ENCODE measurements at places on chromosomes 6 and 20.
A peak's percentile ranks its signal among the peaks of the same experiment; 100 is the strongest.

DNA sequence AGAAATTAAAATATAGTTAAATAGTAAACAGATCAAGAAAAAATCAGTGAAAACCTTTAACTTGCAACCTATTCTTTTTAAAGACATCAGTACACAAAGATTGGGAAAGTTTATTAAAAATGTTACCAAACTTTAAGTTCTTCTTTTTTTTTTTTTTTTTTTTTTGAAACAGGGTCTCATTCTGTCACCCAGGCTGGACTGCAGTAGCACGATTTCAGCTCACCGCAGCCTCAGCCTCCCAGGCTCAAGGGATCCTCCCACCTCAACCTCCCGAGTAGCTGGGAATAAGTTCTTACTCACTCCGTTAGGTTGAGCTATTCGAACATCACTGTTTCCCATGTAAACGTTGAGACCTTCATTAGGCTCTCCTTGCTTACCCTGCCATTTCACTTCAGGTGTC, 5.6 kb downstream of the MAP3K5 start:
- no peak for DNase-seq

- DNase-seq: no peak
Measured at GRCh38 chr6:75234126-75234865, 9.3 kb downstream of the COX7A2 start.

- DNase-seq: no peak
Measured at GRCh38 chr20:13221313-13221672, 219 bp downstream of the ISM1 start.

GRCh38 chr20:9677100-9677623, 161.7 kb downstream of the PAK5 start:
- no peak for DNase-seq

- no peak for DNase-seq
Measured at GRCh38 chr20:4369798-4370124, 351.9 kb upstream of the PRND start.

- DNase-seq: peak; percentile 44
Measured at GRCh38 chr6:95203153-95203754, 374.1 kb upstream of the MANEA start.

DNA sequence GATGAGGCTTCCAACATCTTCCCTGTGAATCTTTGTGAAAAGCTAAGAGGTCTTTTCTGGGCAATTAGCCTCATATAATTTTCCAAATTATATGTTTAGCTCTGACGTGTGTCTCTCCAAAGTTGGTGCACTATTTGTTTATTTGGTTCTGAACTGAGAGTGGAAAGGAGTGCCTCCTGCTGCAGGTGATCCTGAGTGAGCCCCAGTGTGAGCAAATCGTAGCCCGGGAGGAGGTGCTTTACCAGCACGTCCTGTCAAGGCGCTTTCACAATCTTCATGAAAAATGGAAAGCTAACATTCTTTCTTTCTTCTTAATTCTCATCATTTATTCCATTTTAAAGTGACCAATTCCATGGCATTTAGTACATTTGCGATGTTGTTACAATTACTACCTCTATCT, 231.9 kb downstream of the BMP2 start:
- no peak for DNase-seq

GRCh38 chr6:134848076-134848475, 101.8 kb downstream of the ALDH8A1 start:
- no peak for DNase-seq

- DNase-seq: no peak
Measured at GRCh38 chr6:2767657-2768524, 2.7 kb downstream of the WRNIP1 start.

DNA sequence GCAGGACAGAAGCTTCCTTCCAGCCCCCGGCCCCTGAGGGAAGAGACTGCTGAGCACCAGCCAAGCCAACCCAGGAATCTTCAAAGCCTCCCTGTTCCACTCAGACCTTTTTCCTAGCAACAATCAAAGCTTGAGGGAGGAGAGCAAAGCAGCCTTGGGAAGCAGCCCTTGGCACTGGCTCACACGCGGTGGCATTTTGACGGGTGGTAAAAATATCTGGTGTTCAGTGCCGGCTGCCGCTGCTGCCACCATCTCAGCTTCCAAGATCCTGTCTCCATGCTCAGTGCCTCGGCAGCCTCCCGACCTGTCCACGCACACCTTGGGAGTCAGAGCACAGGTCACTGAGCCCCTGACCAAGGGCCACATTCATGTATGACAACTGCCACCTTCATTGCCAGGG, 170.1 kb downstream of the LRFN2 start:
- no peak for DNase-seq

DNA sequence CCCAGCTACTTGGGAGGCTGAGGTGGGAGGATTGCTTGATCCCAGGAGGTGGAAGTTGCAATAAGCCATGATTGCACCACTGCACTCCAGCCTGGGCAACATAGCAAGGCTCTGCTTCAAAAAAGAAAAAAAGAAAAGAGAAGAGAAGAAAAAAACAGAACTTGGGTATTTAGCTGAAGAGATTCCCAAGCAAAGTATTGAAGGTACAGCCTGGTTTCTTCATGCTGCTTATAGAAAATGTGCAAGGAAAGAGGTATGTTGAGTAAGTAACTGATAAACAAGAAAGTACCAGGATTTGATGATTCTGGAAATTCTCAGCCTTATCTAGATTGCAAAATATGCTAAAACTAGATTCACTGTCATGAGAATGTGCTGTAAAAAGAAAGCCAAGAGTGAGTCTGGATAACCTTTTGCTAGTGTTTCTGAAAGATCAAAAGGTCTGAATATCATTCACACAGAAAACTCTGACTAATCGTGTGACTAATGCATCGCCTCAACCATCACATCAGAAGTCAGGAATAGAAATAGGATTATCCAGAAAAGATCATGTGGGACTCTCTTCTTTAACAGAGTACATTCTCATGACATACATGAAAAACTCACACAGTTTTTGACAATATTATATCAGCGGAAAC, 32.4 kb upstream of the NOP56 start:
- no peak for DNase-seq

DNA sequence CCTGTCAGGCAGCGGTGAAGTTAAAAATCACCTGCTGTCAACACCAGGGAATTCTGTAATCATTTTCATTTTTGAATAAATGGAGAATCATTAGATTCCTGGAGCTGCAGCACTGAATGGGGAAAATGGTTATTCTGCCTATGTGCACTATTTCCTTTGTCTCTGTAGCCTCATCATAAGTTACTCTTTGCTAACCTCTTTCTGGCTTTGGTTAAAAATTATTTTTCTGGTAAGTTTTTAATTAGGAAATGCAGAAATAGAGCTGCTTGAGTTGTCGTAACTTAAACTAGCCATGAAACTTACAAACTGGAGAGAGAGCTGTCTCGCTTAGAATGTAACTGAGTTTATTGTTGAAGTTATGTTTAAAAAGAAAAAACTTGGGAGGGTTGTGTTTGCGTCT, 28.8 kb downstream of the ZFAND3 start:
- DNase-seq: no peak

GRCh38 chr6:156957931-156958547, 180.9 kb downstream of the ARID1B start:
- DNase-seq: no peak

DNA sequence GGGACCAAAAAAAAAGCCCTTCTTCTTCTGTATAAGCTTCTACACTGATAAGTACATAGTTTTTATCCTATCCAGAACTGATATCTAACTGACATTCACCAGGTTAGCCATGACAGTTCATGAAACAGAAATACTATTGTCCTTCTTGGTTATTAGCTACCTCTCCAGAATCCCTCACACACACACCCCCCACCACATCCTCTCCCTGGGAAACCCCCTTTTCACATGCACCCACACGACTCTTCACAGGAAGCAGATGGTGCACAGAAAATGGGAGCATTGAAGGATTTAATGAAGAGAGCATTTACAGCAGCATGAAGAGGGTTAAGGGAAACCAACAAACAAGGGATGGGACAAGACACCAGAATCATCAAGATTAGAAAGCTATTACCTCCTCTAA, 88.9 kb downstream of the FHL5 start:
- DNase-seq: no peak

- DNase-seq: no peak
Measured at GRCh38 chr6:64376394-64376793, 740.8 kb downstream of the PHF3 start.

Data from LNCaP clone FGC (cell line).